Stimulated activated CD4-positive, alpha-beta T cell treated with anti-CD3 and anti-CD28 coated beads, Interleukin-15, amount 100 ng/mL, for 1 hour (primary cell): ENCODE measurements at places on chromosomes 7 and 10.
A peak's percentile ranks its signal among the peaks of the same experiment; 100 is the strongest.

GRCh38 chr10:44963772-44964633 is 4.4 kb downstream of the RASSF4 start:
- no peak for DNase-seq

GRCh38 chr7:99644431-99644830 is 27.7 kb downstream of the ZSCAN25 start:
- DNase-seq: no peak

DNA sequence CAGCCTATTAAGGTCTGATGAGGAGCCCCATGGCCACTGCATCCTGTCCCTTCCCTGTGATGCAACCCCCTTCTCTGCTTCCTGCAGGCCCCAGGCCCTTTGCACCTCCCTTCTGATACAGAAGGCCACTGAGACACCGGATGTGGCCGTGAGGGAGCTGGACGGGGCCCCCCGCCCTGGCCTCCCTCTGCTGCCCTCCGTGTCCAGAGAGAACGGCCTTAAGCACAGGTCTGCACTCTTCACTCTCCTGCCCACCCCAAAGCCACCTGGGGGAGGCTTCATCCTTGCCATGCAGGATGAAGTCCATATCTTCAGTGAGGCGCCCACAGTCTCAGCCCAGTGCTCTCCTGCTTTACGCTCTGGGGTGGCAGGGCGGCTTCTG is 86.9 kb upstream of the GNA12 start:
- no peak for DNase-seq

GRCh38 chr10:23343591-23344240 is 881 bp downstream of the C10orf67 start:
- DNase-seq: peak; percentile 44

DNA sequence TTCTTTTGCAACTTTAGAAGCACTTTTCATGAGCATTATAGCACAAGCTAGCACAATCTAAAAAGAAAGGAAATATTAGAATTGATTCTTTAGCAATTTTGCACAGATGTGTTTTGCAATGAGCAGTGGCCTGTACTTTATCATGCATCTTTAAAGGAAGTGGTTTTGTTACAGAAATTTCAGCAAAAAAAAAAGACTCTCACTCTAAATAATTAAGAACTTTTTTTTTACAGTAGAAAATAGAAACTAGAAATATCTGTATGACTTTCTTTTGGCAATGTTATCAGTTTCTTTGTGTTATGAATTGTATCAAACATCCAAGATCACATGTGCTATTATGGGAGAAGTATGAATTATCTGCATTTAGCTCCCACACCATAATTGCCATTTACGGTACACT is 195.7 kb upstream of the KLF6 start:
- no peak for DNase-seq
